ENCODE measurements at places on chromosomes 4 and X.
A peak's percentile ranks its signal among the peaks of the same experiment; 100 is the strongest.

DNA sequence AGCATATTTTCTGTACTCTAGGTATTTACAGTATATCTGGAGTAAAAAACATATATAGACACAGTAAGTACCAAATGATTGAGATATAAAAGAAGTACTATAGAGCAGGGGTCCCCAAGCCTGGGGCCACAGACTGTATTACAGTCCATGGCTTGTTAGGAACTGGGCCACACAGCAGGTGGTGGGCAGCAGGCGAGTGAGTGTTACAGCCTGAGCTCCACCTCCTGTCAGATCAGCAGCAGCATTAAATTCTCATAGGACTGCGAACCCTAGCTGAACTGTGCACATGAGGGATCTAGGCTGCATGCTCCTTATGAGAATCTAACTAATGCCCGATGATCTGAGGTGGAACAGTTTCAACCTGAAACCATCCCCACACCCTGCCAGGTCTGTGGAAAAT lies 300.7 kb downstream of the NR3C2 start:
- no peak for DNase-seq

DNA sequence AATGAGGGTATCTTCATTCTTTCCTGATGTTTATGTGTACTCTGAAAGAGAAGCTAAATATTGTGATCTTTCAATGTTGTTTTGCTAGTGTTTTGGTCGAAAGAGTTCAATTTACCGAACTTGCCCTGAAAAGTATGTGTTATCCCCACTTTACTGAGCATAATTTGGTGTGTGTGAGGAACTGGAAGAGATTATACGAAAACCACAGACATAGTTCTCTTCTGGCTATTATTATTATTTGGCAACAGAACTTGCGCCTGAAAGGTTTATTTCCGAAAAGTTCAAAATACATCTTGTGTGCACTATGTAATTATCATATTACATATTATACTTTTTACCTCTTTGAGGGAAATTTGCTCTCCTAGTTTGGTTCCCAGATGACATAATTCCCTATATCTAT lies 232.5 kb upstream of the INTU start:
- no peak for DNase-seq

GRCh38 chr4:42371305-42372252 lies 25.7 kb upstream of the SHISA3 start:
- DNase-seq: peak; percentile 38

- no peak for DNase-seq
Measured at GRCh38 chrX:22698151-22698550, 301.6 kb upstream of the DDX53 start.

- DNase-seq: no peak
Measured at GRCh38 chr4:104205116-104205515, 289.6 kb downstream of the CXXC4 start.

All from NCI-H1092 (cell line).